AG04449 (cell line): ENCODE measurements at places on chromosomes 11 and 22.

GRCh38 chr11:124301548-124301947, 12.2 kb downstream of the OR8D1 start:
- no peak for DNase-seq

DNA sequence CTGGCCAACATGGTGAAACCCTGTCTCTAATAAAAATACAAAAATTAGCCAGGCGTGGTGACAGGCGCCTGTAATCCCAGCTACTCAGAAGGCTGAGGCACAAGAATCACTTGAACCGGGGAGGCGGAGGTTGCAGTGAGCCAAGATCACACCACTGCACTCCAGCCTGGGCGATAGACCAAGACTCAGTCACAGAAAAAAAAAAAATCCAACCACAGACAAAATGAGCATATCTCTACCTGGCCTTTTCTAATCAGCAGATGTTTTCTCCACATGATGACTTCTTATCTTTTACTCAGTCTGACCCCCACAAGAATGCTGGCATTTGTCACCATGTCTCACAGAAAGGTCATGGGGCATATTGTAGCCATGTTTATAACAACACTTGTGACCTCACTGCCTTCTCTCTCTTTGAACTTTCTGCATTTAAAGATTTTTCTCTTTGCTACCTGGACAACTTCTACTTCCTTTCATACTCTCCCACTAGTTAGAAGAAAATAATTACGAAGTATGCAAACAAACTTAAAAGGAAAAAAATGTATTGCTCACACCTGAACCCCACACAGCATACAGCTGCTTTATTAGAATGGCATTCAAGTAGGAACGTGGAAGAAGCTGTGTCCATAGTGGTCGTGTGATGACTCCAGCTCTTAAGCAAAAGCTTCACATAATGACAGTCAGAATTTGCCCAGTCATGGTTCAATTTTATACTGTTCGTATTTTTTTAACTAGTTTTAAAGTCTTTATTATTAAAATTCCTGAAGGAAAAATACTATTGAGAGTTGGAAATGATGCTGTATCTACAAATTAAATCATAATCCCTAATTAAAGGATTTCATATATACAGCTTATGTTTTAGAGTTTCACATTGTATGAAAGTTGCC, 65.4 kb downstream of the ZC3H12C start:
- DNase-seq: no peak

- DNase-seq: no peak
Measured at GRCh38 chr11:67507242-67507863, 609 bp downstream of the CDK2AP2 start.

DNA sequence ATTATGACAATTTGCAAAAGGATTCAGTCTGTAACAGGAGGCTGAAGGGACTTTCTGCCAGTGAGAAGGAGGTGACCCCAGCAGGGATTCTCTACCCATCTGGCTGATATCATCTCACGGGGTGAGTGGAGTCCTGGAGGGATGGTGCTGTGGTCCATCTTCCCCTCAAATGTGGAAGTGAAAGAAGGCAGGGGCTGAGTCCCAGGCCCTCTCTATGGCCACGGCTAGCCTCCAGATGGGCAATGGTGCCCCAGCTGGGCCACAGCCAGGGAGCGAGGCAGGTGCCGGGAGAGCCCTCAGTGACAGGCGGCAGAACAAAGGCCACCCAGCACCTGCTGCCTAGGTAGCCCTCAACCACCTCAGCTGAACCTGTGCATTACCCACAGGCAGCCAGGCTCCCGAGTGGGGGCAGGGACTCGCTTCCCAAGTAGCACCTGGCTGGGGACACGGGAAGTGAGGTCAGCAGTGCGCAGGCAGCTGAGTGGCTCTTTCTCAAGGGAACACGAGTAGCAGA, 6.7 kb downstream of the NECTIN1 start:
- no peak for DNase-seq

- no peak for DNase-seq
Measured at GRCh38 chr22:46598737-46599424, 21.3 kb upstream of the GRAMD4 start.

DNA sequence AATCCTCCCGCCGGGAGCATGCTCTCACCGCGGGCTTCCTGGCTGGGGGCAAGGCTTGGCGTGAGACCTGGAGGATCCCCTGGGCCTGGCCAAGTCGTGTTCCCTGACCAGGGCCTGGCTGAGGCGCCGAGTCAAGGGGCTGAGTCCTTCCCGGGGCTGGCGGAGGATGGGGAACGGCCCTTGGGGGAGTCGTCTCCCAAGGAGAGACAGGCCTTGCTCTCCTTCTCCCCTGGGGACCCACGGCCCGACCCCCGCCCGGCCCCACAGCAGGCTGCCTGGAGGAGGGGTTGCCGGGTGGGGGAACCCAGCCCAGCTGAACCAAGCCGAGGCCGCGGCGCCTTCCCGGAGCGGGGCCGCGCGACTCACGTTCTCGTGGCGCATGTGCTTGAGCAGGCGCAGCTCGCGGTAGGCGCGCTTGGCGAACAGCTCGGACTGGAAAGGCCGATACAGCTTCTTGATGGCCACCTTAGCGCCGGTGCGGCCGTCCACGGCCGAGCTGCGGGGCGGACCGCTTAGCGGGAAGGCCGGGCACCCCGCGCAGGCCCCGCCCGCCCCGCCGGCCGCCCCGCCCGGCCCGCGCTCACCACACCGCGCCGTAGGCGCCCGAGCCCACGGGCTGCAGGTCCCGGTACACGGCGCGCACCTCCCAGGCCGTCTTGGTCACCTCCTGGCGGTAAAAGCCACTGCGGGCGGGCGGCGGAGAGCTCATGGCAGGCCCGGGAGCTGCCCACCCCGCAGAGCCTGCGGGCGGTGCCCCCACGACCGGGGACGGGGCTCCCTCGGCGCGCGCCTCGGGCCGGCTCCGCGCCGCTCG, 475 bp downstream of the MAPK12 start:
- no peak for DNase-seq

- DNase-seq: peak; percentile 44
Measured at GRCh38 chr11:132685174-132685611, 847.1 kb downstream of the OPCML start.

DNA sequence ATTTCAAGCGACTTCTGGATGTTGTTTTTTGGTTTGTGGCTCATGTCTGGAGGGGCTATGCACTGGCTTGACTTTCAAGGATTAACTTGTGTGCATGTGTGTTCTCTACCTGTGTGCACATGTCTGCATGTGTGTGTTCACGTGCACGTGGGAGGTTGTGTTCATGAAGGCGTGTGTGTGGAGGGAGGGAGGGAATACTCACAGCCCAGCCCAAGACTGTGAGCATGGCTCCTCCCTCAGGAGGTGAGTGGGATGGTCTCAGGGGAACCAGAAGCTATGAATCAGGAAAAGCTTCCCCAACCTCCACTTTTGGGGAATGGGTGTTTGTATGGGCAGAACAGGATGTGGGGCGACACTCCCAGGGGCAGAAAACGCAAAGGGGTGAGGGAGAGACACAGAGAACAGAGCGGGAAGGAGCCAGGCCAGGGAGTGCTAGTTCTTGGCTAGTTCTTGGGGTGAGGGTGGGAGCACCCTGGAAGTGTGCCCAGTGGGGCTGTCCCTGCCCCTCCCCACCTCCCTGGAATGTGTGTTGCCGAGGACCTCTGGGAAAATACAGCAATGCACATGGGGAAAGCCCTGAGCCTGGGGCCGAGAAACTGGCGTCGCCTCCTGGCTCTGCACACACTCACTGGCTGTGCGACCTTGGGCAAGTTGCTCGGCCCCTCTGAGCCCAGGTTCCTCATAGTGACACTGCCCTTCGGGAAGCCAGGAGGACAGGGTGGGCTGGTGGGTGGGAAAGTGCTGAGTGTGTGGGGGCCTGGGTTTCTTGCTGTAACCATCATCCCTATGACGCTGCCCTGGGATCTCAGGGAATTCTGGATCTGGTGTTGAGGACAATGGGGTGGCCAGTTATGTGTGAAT, 16.9 kb upstream of the ALX4 start:
- DNase-seq: no peak

GRCh38 chr11:5663511-5663910, 21.4 kb downstream of the TRIM5 start:
- DNase-seq: no peak

DNA sequence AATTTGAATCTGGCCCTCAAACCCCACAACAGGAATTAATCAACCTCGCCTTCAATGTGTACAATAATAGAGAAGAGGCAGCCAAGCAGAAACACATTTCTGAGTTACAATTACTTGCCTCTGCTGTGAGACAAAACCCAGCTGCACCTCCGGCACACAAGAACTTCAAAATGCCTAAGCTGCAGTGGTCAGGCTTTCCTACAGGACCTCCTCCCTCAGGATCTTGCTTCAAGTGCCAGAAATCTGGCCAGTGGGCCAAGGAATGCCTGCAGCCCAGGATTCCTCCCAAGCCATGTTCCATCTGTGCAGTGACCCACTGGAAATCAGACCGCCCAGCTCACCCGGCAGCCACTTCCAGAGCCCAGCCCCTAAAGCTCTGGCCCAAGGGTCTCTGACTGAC, 3.4 kb upstream of the NDUFC2 start:
- DNase-seq: no peak

- no peak for DNase-seq
Measured at GRCh38 chr11:45078236-45079074, 68.0 kb upstream of the PRDM11 start.
